ENCODE measurements at places on chromosomes 7 and 10.

- DNase-seq: no peak
Measured at GRCh38 chr10:129021594-129022304, 445.3 kb upstream of the MGMT start.

DNA sequence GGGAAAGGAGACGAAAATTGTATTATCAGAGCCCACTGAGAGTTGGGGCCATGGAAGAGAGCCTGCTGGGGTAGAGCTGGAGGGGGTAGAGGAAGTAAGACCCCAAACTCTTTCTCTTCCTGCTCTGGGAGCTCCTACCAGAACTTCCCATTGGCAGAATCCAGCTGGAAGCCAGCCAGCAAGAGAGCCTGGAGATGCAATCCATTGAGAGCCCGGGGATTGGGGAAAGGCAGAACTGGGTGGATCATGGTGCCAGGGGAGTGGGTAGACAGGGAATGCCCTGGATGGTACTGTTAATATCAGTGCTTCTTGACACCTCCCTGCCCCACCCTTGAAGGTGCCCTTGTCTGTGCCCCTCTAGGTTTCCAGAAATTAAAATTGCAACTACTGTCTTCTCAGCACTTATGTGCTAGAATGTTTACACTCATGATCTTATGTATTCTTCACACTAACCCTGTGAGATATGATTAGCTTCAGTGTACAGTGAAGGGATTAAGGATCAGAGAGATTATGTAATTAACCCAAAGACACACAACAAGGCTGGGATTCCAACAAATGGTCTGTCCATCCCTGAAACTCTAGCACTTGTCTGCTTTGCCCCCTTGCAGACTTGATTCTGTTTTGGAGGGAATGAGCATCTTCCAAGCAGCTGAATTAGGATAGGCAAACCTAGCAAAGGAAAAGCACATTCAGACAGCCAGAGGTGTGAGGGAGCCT lies 154.1 kb downstream of the C10orf105 start:
- no peak for DNase-seq

DNA sequence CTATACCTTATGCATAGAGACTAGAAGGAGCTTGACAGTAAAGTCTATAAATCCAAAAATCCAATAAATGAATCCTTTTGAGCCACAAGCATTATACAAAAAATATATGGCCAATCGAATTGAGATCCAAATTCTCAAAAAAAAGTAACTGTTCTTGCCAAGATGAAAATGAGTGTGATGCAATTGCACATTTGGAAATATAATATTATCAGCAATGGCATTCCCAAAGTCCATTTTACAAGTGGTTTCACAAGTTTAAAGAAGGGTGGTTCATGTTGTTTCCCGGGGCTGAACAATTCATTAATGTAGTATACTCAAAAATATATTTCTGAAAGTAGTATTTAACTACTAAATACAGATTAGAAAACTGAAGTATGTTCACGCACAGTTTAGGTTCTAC lies 7.3 kb downstream of the RP9 start:
- DNase-seq: no peak

DNA sequence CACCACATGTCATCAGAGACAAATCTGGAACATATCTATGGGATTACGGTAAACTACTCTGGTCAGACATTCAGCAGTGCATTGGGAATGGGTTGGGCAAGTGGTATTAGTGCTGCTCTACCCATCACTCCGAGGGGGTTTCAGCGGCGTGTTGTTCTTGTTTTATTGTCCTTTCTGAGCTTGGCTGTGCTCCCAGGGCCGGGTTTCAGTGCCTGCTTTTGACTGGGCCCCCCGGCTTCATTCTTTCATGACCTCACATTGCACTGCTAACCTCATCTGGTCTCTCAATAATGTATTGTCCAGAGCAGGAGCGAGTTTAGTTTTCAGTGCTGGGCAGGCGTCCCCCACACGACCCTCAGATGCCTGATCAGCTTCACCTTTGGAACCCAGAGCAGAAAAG lies 364.6 kb downstream of the PAXIP1 start:
- DNase-seq: no peak

DNA sequence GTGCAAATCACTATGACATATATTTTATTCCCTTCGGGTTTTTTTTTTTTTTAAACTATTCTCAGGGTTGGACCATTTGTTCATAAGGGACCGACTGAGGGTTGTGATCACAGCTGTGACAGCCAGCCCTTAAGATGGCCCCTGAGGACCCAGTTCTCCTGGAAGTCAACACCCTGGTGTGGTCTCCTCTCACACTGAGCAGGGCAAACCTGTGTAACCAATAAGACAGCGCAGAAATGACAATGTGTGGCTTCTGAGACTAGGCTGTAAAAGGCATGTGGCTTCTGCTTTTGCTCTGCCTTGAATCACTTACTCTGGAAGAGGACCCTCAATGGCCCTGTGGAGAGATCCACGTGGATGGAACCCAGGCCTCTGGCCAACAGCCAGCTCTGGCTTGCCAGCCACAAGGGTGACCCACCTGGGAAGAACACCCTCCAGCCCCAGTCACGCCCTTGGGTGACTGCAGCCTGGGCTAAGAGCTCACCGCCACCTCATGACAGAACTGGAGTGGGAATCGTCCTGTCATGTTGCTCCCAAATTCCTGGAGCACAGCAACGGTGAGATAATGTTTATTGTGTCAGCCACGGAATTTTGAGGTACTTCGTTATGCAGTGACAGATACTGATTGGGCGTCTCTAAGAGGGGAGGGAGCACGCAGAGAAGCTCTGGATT lies 127.1 kb downstream of the CLEC2L start:
- DNase-seq: no peak

DNA sequence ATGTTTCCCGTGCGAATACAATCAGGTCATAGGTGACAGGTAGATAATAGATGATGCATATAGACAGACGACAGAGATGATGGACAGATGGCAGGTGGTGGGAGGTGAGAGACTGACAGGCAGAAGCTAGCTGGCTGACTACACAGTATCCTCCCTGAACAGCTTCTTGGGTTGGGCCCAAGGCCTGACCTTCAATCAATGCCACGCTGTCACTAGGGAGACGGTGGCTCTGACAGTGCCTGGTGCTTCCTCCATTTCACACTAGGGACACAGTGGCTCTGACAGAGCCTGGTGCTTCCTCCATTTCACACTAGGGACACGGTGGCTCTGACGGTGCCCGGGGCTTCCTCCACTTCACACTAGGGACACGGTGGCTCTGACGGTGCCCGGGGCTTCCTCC lies 200.1 kb downstream of the DIP2C start:
- no peak for DNase-seq

Measured in substantia nigra (tissue), 51 donors.